ENCODE measurements at places on chromosomes 3 and 15.

- no peak for DNase-seq
Measured at GRCh38 chr15:68594533-68595259, 15.9 kb downstream of the CORO2B start.

DNA sequence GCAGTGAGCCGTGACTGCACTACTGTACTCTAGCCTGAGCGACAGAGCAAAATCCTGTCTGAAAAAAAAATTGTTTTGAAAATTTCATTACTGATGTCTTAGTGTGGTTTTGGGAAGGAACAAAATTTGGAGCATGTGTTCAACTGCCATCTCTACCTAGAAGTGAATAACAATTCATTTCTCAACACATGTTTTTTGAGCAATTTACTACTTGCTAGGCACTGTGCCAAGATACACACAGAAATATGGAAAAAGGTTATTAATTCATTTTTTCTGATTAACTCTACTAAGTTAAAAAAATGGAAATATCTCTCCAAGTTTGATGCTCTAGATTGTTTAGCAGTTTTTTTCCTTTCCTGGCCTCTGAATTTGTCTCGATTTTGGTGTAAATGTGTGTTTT, 5.2 kb upstream of the TCF12 start:
- no peak for DNase-seq

- no peak for DNase-seq
Measured at GRCh38 chr3:129950318-129951046, 24.0 kb upstream of the TRH start.

DNA sequence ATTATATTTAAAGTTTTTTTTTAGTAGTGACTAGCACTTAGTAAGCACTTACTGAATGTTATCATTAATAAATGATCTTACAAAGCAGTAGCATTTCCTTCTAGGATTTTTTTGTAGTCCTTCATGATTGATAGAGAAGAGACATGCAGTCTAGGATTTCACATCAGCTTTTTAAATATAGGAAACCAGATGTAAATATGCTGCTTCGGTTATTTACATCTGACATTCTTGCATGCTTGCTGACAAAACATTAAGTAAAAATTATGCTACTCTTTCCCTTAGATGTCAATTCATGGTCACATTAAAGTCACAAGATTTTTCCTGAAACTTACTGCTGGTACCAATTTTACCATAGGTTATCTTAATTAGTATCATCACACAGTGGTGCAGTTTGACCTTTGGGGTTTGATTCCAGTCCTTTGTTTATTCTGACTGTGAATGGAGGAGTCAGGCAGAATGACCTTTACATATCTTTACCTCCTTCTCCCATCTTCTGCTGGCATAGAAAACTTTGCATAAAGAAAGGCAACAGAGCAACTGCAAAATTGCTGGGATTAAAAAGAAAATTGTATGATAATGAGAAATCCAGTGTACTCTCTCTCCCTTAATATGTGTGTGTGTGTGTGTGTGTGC, 286.5 kb downstream of the LPP start:
- no peak for DNase-seq

DNA sequence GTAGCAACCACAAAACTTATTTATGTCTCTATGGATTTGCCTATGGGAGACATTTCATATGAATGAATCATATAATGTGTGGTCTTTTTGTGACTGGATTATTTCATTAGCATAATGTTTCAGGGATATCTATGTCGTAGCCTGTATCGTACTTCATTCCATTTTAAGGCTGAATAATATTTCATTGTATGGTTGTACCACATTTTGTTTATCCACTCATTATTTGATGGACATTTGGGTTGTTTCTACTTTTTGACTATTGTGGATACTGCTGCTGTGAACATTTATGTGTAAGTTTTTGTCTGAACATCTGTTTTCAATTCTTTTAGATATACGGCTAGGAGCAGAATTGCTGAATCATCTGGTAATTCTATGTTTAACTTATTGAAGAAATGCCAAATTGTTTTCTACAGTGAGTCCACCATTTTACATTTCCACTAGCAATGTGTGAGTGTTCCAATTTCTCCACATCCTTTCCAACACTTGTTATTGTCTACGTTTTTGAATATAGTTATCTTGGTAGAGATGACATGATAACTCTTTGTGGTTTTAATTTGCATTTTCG, 134.4 kb upstream of the DAZL start:
- no peak for DNase-seq

Data from stimulated activated CD8-positive, alpha-beta memory T cell treated with anti-CD3 and anti-CD28 coated beads, Interleukin-12 subunit alpha, Interleukin-12 subunit beta, amount 100 ng/mL, for 1 hour (primary cell).